Esophagus mucosa (tissue), 1 donor: ENCODE measurements at places on chromosomes 12 and 14. TPM values are rescaled to one million over a fixed set of nuclear protein-coding genes. Genes with fewer than 3 reads are reported as not detected.

DNA sequence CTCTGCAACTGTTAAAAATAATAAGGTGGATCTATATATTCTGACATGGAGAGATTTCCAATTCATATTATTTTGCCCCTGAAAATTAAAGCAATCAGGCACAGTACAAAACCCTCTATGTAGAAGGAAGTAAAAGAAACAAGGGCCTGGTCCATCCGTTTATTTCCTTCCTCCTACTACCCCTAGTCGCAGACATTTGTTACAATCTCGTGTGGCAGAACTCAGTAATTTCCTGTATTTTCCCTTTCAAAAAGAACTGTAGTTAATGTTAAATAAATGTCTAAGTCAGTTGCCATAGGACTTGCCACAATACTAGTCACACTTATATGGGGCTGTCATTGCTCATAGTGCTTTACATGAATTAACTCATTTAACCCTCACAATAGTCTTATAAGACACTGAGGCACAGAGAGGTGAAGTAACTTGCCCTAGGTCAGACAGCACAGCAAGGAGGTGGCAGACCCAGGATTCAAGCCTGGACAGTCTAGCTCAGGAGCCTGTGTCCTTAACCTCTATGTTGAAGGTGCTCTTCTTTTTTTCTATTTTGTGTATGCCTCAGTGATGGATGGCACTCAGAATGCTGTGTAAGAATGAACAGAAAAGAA, 24.2 kb downstream of the NINJ2 start:
- no peak for ATAC-seq

DNA sequence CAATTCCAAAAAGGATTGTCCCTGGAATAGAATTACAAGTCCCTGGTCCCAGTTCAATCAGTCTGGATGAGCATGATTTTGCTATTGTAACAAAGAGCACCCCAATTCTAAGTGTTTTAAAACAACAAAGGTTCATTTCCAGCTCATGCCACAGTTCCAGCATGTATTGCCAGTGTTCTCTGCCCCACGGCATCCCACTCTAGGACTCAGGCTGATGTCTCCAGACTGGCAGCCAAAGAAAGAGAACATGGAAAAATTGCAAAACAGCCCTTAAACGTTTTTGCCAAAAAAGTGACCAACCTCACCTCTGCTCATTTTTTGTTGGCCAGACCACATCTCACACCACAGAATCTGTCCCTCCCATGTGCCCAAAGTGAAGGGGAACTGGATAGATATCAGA, 116.0 kb upstream of the PLXNC1 start:
- ATAC-seq: no peak

DNA sequence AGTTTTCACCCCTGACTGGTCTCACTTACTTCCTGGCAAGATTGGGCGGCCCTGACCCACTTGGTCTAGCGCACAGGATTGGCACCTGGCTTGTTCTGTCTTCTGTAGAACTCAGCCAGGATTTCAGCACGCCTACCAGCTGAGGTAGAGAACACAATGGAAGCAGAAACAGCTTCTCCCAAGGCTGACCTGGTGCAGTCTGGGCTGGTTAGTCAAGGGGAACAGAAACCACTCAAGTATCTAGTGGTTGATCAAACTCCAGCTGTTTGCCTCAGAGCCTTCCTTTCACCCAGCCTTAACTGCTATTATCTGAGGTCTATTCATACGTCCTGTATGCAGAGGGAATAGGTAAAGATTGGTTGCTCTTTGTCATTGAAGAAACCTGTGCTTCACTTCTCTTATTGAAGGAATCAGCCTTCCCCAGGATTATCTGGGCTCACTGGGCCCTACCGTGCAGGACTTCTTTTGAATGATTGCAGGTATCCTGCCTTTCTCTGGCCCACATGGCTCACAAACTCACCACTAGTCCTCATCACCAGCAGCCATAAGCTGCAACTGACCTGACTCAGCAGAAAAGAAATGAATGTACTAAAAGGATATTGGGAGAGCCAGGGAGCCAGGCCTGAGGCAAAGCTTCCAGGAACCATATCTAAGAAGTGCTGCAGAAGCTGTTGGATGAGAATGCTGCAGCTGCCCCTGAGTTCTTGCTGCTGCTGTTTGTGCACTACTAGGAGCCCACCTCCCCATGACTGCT, 2.5 kb upstream of the PLEKHD1 start:
- ATAC-seq: no peak

KLRB1 gene
- 0.56 TPM for total RNA-seq

DNA sequence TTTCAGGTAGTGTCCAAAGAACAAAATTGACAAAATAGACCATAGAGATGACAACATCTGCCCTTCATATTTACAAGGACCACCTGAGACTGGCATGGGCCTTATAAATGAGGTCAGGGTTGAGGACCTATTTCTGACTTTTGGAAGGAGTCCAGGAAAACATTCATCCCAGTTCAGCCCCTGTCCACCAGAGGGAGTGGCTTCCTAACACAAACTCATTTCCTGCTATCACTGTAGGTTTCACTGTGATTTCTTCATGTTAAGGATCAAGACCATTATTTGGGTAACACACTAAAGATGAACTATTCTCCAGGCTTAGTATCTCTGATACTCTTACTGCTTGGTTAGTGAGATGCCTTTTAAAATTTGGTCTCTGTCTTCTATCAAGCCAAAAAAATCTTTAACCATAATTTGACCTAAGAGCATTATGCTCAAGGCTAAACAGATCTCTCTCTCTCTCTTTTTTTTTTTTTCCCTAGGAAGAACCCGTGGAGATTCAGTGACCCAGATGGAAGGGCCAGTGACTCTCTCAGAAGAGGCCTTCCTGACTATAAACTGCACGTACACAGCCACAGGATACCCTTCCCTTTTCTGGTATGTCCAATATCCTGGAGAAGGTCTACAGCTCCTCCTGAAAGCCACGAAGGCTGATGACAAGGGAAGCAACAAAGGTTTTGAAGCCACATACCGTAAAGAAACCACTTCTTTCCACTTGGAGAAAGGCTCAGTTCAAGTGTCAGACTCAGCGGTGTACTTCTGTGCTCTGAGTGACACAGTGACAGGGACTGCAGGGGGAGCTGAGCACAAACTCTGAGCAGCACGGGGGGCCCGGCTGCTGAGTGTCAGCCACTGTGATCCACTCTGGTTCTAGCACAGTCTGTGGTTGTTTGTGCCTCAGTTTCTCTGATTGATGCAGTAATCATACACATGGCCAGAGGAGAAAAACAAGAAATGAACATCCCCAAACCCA, 267.6 kb upstream of the OR4E1 start:
- ATAC-seq: no peak

DNA sequence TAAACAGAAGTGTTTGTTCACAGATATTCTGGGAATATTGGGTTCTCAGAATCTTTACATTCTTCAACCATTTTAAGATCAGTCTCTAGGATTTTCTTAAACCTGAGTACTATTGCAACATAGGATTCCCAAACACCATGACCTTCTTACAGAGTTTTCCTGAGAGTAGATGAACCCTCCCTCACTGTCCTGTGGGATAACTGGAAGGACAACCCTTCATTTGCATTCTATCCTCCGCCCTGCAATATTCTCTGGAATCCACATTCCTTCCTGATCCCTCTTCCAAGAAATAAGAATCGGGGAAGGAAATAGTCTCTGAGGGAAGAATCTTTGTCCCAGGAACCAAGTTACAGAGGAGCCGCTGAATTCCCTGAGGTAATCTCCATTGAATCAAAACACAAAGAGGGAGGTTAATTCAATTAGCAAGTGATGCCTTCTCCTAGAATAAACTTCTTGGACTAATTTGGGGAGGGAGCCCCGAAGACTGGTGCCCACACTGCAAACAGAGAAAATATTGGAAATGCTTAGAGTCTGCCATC, 99.8 kb upstream of the MBIP start:
- no peak for ATAC-seq

GRCh38 chr14:64844272-64844671, 35.4 kb downstream of the SPTB start:
- ATAC-seq: no peak

DNA sequence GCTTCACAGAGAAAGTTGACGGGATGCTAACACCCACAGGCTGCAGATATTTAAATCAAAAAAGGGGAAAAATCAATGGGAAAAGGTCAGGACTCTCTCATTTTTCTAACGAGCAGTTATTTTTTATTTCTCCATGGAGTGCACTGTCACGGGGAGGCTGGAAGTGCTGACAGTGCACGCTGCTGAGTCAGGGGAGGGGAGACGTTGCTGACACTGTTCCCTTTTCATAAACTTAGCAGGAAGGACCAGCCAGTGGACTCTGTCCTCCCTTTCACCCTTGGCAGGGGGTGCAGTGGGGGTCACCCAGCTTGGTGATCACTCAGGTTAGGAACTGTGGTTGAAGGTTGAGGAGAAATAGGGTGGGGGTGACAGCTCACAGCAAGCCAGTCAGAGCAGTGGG, 65.6 kb upstream of the FUT8 start:
- ATAC-seq: peak; percentile 35

GRCh38 chr12:68446384-68446783, 114.2 kb upstream of the MDM1 start:
- no peak for ATAC-seq

GRCh38 chr12:120659151-120659525, 18.7 kb downstream of the CABP1 start:
- ATAC-seq: no peak

GRCh38 chr12:6092784-6093722, 31.4 kb downstream of the VWF start:
- peak; percentile 89 for ATAC-seq

CARMIL3 gene
- 0.48 TPM for total RNA-seq

GRCh38 chr12:48263617-48264016, 60.5 kb upstream of the OR10AD1 start:
- no peak for ATAC-seq

GRCh38 chr14:36785511-36785910, 123.9 kb downstream of the PAX9 start:
- ATAC-seq: no peak

GRCh38 chr12:59646636-59647035, 50.8 kb downstream of the SLC16A7 start:
- no peak for ATAC-seq

TESPA1 gene
- total RNA-seq: 0.68 TPM

GRCh38 chr14:79896009-79896408, 315.3 kb downstream of the DIO2 start:
- ATAC-seq: no peak

RGS6 gene
- total RNA-seq: 0.52 TPM

DNA sequence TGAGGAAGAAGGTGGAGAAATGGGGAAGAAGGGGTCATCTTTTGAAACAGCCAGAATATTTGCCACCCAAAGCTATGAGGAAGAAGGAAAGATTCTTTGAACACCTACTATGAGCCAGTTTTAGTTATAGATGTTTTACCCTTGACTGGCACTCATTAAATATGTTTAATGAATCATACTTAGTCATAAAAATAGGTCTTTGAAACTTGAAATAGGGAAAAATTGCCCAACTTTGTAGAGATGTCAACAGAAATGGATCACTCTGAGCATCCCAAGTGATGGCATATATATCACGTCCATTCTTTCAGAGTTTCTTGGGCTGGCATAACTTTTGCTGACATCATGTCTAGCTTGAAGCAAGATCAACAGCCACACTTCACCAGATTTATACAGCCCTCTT, 263.5 kb downstream of the RPAP3 start:
- ATAC-seq: no peak

GRCh38 chr12:88932457-88932856, 352.2 kb upstream of the KITLG start:
- ATAC-seq: no peak

DNA sequence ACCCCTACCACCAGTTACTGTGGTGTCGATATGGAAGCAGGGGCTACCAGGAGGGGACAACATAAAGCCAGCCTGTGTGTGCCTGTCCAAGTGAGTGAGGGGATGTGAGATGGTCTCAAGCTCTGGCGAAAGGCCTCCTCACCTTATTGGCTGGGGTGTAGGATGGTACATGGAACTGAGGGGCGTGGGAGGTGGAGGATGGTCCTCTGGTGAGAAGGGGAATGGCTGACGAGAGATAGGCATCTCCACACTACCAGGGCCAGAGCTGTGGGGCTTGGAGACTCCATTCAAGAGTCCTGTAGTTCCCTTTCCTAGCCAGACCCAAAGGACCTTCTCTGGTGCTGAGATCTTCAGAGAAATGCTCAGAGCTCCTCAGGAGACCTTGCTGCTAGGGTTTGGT, 32.5 kb upstream of the COL2A1 start:
- ATAC-seq: no peak

- no peak for ATAC-seq
Observed at GRCh38 chr14:89226801-89227495, 190.1 kb downstream of the FOXN3 start.

DNA sequence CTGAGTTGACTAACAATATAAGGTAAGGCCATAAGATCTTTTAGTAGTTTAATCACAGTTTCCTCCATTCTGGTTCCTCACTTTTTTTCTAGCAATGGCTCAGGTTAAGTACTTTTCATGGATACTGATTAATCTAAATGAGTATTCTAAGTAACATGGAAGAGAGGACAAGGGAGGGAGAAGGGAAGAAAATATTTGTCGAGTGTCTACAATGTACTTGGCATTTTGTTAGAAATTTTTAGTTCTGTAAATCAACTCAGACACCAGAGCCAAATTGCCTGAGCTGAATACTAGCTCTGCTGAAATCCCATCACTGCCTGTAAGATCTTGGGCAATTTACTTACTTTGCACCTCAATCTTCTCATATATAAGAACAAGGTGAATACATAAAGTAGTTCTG, 20.2 kb downstream of the RERG start:
- no peak for ATAC-seq
